HFFc6 (cell line): ENCODE measurements at places on chromosomes 7 and 10. TPM values are rescaled to one million over a fixed set of nuclear protein-coding genes. Genes with fewer than 3 reads are reported as not detected.

GRCh38 chr10:121324678-121325213 lies 273.5 kb downstream of the FGFR2 start:
- no peak for DNase-seq

- no peak for DNase-seq
Measured at GRCh38 chr7:47461161-47461560, 120.8 kb downstream of the TNS3 start.

DNA sequence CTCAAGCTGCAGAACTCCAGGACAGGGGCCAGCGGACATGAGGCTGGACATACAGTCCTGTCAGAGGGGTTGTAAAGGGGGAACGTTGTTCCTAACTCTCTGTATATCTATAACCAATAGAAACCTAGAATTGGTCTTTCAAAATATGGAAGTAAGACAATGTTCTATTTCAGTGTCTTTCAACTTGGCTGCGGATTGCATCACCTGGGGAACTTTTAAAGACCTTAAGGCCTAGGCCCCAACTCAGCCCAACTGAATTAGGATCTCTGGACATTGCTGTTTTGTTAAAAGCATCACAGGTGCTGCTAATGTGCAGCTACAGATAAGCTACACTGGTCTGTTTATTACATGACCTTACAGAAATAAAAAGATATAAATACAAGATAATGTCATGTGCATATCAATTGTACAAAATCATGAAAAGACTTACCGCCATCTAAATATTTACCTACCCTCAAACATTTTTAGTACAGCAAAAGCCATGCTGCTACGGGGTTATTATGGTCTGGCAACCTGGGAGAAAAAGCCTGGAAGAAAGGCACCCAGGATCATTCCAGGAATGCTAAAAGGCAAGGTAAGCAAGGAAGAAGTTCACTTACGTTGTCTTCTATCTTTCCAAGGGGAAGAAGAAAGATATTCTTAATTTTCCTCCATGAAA lies 169.1 kb downstream of the RAPGEF5 start:
- no peak for DNase-seq

DNA sequence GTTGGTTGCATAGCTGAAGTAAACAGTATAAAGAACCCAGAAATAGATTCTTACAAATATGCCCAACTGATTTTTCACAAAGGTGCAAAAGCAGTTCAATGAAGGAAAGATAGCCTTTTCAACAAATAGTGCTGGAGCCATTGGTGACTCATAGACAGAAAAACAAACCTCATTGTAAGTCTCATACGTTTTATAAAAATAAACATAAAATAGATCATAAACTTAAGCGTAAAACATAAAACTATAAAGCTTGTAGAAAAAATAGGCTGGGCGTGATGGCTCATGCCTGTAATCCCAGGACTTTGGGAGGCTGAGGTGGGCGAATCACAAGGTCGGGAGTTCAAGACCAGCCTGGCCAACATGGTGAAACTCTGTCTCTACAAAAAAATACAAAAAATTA lies 318.8 kb upstream of the IGFBP3 start:
- peak; percentile 11 for DNase-seq

GRCh38 chr7:80273327-80273726 lies 138.7 kb downstream of the GNAI1 start:
- DNase-seq = peak; percentile 46

DNA sequence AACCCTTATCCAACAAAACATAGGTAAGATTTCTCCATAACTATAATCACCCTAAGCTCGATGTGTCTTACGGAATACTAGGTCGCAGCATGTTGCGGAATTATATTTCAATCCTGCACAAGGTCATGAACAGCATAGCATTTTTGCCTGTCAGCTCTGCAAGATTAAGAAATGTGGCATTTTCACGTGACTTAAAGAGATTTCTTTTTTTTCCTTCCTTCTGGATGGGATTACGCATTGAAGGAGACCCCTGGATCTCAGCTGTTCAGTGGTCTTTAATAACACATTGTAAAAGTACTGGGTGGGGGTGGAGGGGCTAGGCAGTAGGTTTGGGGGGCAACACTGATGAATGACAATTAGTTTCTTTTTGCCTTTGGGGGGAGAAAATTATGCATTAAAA lies 106.7 kb downstream of the CUBN start:
- DNase-seq = no peak

DNA sequence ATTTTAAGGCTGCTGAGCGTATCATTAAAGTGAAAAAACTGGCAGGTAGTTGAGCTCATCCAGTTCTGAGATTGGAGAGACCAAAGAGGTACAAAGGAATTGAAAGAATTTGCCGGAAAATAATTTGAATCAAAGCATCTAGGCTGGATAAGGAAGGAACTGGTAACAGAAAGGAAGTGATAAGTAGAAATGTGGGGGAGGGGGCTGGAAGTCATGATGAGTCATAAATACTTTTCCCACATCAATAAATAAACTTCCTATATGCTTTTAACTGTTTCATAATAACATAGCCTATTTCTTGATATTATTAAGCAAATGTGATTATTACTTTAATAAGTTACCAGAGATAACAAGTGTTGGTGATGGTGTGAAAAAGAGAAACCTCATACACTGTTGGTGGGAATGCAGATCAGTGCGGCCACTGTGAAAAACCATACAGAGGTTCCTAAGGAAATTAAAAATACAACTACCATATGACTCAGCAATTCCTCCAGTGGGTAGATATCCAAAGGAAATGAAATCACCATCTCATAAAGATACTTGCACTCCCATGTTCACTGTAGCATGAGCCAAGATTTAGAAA lies 27.0 kb downstream of the ZNF438 start:
- peak; percentile 83 for DNase-seq

GRCh38 chr10:79429751-79430150 lies 15.7 kb downstream of the ZCCHC24 start:
- DNase-seq = no peak

GRCh38 chr7:1666823-1667565 lies 3.1 kb upstream of the ELFN1 start:
- no peak for DNase-seq

Gene AMPH
- 4.4 to 6.0 TPM (median 4.8 TPM) in 3 replicates for total RNA-seq

GRCh38 chr10:132685101-132685891 lies 100.7 kb downstream of the NKX6-2 start:
- no peak for DNase-seq

- no peak for DNase-seq
Measured at GRCh38 chr7:81029511-81029910, 110.7 kb upstream of the SEMA3C start.

Gene GSTO1
- total RNA-seq = 211 to 248 TPM (median 223 TPM) in 3 replicates

Gene CALCR
- total RNA-seq = not detected in 3 replicates

GRCh38 chr10:58518775-58519174 lies 6.1 kb downstream of the BICC1 start:
- peak; percentile 27 for DNase-seq

GRCh38 chr7:40757109-40757508 lies 622.3 kb downstream of the SUGCT start:
- no peak for DNase-seq

- no peak for DNase-seq
Measured at GRCh38 chr10:33287112-33287511, 47.4 kb downstream of the NRP1 start.
